Muscle of arm (tissue), 14 donors: ENCODE measurements at places on chromosomes 5 and 9.
A peak's percentile ranks its signal among the peaks of the same experiment; 100 is the strongest.

DNA sequence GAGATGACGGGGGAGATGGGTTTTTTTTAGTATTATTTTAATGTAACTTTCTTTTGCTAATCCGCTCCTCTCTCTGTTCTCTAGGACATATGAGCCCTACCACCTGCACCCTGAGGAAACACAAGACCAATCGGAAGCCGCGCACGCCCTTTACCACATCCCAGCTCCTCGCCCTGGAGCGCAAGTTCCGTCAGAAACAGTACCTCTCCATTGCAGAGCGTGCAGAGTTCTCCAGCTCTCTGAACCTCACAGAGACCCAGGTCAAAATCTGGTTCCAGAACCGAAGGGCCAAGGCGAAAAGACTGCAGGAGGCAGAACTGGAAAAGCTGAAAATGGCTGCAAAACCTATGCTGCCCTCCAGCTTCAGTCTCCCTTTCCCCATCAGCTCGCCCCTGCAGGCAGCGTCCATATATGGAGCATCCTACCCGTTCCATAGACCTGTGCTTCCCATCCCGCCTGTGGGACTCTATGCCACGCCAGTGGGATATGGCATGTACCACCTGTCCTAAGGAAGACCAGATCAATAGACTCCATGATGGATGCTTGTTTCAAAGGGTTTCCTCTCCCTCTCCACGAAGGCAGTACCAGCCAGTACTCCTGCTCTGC, 4.8 kb downstream of the MSX2 start:
- DNase-seq = no peak

DNA sequence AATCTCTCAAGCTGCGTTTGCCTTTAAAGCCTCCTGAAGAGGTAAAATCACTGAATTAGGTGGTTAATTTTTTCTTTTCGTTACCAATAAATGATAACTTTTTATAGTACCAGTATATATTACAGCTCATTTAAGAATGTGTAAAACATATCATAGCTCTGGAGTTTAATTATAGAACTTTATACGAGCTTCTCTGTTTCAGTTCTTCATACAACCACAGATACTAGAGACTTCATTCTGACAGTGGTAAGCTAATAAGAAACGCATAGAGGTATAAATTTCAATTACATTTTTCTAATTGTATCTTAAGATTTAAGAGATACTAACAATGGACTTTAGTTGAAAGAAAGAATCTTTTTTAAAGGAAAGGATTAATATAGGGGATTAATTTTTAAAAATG, 73.9 kb downstream of the PBX3 start:
- DNase-seq = no peak

GRCh38 chr5:171980792-171981191, 25.6 kb downstream of the FBXW11 start:
- no peak for DNase-seq

- DNase-seq = no peak
Observed at GRCh38 chr5:52656569-52657246, 131.0 kb upstream of the ITGA1 start.

GRCh38 chr5:78190402-78190801, 104.1 kb downstream of the AP3B1 start:
- no peak for DNase-seq

DNA sequence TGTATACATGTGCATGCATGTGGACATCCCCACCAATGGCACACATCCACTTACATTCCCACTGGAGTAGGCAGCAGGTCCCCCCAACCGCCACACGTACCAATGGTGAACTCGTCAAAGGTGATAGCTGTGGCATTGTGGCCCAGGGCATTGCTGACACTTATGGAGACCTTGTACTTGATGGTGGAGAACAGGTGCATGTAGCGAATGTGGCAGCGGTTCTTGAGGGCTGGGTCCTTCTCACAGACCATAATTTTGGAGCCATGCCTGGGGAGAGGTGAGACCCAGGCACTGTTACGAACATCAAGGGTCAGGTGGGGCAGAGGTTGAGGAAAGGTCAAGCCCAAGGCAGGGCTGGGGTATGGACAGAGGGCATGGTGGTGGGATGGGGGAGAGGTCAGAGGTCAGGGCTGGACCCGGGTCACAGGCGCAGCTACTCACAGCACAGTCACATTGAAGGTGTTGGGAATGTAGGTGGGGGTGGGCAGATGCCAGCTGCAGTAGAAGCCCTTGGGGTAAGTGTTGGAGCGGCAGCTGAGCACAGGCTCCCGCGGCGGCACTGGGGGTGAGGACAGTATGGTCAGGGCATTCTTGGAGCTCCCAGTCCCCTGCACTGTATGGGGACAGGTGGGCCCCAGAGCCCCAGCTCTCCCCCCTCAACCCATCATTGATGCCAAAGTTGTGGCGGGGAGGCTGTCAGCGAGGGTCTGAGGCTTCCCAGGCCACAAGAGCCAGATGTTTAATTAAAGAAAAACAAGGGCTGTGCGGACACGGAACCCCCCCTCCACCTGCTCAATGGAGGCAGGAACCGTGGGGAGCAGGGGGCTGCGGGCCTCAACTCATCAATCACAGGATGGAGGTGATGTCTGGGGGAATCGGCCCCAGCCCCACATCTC, 31.9 kb downstream of the CNTFR start:
- DNase-seq = no peak

GRCh38 chr5:180832638-180833068, 28.4 kb downstream of the ZFP62 start:
- no peak for DNase-seq

GRCh38 chr9:137812356-137813023, 65.1 kb upstream of the CACNA1B start:
- DNase-seq = no peak

- DNase-seq = peak; percentile 57
Observed at GRCh38 chr9:21669701-21670100, 132.7 kb upstream of the MTAP start.

- no peak for DNase-seq
Observed at GRCh38 chr5:141565826-141566570, 52.8 kb downstream of the DIAPH1 start.

- DNase-seq = no peak
Observed at GRCh38 chr9:111036946-111037345, 1.3 kb downstream of the LPAR1 start.

- DNase-seq = no peak
Observed at GRCh38 chr9:35998333-35998732, 38.4 kb upstream of the RECK start.

DNA sequence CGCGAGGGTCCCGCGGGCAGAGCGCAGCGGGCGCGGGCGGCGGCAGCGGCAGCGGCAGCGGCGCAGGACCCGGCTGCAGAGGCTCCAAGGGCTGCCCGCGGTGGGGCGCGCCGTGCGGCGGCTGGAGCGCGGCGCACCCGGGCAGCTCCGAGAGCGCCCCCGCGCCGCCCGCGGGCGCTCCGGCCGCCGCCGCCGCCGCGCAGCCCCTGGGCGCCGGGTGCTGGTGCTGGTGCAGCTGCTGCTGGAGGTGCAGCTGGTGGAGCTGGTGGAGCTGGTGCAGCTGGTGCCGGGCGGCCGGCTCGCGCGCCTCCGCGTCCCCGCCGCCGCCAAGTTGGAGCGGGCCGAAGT, 644 bp downstream of the IER5L start:
- DNase-seq = no peak

DNA sequence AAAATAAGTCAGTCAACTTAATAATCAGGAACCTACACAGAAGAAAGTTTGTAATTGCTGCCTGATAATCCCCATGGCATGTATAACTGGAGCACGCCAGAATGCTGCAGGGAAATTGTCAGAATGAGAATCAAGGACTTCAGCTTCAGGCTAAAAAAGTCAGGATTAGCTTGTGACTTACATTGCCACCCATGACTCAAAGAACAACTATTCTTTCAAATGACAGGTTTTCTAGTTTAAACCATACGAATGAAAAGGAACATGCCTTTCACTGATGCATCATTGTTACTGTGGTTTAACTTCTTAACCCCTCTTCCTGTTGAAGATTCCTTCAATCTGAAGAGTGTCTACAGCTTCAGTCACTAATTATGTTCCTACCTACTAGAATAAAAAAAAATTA, 112.4 kb downstream of the ISL1 start:
- no peak for DNase-seq

- no peak for DNase-seq
Observed at GRCh38 chr9:97299809-97300414, 7.5 kb upstream of the CCDC180 start.

DNA sequence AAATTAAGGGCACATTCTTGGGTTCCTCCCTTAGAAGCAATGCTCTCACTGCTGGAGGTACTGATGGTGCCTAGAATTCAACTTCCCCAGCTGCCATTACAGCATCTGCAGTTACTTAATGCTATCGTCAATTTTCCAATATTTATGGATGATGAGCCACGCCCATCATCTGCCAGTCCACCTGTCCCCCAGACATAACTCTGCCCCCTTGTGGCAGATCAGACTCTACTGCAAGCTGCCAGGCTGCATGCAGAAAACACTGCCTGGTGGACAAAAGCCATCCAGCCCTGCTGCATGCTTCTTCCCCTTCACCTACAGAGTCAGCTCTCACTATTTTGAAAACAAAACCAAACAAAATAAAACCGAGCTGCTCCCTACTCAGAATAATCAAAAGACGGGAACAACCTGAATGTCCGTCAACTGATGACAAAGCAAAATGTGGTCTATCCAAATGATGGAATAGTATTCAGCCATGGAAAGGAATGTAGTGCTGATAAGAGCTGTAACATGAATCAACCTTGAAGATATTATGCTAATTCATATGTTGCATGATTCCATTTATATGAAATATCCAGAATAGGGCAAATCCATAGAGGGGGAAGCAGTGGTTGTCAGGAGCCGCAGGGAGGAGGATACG, 66.4 kb downstream of the RETREG1 start:
- no peak for DNase-seq

GRCh38 chr9:8244505-8245092, 445.0 kb upstream of the DMAC1 start:
- no peak for DNase-seq

GRCh38 chr9:36748322-36748899, 175.7 kb downstream of the MELK start:
- peak; percentile 44 for DNase-seq

GRCh38 chr9:136992819-136993369, 672 bp downstream of the PAXX start:
- DNase-seq = no peak

GRCh38 chr9:15121630-15122029, 185.4 kb downstream of the TTC39B start:
- no peak for DNase-seq

GRCh38 chr9:133989625-133990365, 2.3 kb downstream of the VAV2 start:
- no peak for DNase-seq

- DNase-seq = peak; percentile 32
Observed at GRCh38 chr5:78515670-78516069, 132.9 kb downstream of the LHFPL2 start.

DNA sequence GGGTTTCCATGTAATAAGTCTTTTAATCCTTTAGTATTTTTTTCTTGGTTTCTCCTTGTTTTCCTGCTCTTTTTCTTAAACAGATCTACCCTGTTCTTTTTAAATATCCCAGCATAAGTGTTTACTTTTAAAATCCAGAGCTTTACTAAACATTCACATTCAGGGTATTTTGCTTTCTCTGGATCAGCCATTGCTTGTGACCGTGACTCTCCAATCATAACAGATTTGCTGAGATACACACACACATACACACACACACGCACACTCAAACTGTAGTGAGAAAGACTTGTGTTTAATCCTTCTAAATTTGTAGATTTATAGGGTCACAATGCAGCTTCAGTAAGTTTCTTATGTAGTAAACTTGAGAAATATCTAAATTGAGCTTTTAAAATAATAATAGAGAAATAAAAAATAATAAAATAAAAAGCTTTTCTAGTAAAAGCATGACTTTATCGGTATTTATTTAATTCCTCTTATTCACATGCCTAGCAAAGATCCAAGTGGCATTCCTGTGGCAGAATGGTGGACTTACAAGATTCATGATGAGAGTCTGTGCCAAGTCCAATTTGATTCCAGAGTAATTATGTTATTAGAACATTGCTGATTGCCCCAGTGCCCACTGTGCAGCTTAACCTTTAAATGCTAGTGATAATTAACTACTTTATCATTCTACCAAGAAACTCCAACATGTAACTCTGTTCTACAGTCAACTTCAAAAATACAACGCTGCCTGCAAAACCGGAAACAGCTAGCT, 129.0 kb downstream of the TLE4 start:
- no peak for DNase-seq

DNA sequence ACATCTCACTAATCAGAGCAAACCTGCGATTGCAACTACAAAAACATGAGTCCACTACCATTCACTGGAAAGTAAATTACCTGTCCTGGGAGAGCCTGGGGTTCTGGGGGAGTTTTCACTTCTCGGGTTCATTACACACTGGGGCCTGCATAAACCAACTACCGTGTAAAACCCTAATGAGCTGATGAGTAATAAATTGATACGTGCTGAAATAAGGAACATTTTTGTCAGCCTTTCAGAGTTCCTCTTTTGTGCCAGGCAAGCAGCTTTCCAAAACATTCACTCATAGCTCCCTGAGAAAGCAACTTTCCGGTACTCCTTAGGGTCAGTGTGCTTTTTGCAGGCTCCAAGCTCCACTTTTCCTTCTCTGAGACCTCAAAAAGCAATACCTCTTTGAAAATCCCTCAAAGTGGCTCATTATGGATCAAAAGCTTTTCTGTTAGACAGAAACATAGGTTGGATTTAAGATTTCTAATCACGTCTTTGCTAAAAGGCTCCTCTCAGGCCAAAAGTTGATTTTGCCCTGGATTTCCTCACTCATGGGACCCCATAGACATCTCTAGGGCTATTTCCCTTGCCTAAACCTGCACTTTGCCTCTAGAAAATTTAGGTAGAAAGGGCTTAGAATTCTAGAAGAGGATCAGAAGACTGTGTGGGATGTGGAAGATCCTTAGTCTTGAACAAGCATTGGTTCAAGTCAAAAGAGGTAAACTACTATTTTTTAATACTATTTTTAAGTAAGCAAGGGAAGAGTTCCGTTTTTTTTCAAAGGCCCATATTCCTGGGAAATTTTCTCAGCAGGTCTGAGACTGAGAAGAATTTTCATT, 74.8 kb downstream of the ST8SIA4 start:
- DNase-seq = no peak

DNA sequence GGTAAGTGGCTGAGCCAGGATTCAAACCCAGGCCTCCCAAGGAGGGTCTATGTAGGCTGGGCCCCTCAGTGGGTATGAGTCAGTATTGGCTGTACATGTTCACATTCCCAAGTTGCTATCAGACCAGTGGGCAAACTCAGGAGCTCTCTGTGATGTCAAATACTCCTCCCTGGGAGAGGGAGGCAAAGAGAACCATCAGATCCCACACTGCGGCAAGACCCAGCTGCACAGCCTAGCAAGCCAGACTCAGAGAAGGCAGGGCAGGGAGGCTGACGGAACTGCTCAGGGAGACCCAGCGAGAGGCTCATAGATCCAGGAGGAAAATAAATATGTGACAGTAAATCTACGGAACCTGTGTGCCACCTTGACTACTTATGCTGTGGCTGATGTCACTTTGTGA, 42.6 kb upstream of the SAP30L start:
- DNase-seq = no peak

- no peak for DNase-seq
Observed at GRCh38 chr9:100066539-100066938, 32.3 kb downstream of the ERP44 start.
